Brain microvascular endothelial cell (primary cell): ENCODE measurements at places on chromosomes 2 and 18.

DNA sequence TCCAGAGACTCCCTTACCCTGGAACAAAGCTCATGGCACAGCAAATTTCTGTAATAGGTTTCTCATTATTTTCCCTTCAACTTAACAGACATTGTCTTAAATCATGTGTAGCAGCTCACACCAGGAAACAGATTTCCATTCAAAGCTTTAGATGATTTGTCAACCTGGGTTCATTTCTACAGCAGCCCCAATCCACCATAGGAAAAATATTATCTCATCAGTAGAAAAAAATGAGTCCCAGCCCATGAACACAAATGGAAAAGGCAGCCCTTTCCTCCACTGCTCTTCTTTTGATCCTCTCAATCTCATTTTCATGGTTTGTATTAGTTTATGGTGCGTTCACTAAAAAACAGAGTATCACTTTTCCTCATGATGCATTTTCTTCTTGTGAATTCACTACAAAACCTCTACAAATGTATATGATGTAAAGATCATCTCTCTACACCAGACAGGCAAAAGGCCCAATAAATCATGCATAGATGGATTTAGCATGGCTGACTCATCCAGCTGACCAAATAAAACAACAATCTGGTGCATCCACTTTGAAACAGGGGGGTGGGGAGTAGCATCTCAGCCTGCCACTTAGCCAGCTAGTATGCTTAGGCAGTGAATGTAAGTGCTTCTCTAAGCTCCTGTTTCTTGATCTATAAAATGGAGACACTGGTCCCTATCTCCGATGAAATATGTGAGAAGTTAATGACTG lies 78.6 kb downstream of the SATB2 start:
- peak; percentile 80 for DNase-seq

DNA sequence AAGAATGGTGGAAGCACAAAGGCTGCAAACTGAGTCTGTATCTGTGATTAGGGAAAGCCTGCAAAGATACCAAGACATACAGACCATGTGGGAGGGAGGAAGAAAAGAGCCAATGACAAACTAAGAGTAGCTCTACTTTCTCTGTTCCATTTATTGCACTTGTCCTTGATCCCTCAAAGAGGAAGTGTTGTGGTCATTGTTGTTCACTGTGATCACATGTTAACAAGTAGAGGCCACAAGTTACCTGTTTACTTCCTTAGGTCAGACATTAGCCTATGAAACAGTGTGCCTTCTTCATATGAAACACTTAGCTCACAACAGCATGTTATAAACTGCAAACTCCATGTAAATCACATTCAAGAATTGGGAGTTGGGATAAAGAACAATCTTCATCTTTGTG lies 32.6 kb downstream of the MAP2 start:
- no peak for DNase-seq

DNA sequence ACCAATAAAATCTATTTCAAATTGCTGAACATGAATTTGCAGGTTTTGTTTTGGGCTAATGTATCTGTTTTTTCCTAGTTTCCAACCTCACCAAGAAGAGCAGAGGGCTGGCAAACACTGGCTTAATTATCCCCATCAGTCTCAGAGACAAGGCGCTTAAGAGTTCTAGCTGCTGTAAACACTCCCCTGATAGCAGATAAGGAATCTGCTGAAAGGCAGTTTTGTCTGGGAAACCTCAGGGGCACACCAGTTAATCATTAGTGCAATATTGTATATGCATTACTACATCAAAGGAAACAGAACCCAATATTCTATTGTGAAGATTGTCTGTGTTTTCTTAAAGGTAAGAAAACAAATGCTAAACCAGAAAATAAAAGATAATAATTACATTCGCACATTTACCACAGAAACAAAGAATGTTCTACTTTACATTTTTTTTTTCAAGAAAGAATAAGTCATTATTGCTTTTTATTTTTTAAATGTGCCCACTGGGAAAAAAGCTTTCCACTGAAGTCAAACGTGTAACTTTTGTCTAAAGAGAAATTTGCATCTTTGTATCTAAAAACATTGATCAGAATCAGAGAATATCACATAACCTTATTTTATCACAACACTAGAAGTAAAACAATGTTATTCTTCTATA lies 179.1 kb downstream of the ERBB4 start:
- no peak for DNase-seq

DNA sequence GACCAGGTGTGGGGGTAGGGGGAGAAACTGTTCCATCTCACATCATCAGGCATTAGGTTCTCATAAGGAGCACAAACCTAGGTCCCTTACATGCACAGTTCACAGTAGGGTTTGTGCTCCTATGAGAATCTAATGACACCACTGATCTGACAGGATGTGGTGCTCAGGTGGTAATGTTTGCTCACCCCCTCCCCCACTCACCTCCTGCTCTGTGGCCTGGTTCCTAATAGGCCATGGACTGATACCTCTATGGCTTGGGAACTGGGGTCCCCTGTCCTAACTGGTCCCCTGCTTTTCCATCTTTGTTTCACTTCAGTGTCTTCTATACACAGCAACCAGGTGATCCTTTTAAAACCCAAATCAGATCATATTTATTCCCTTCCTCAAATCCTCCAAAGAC lies 267.8 kb downstream of the TNS1 start:
- DNase-seq, result no peak

- peak; percentile 82 for DNase-seq
Measured at GRCh38 chr2:38702413-38702812, 36.5 kb downstream of the GALM start.

DNA sequence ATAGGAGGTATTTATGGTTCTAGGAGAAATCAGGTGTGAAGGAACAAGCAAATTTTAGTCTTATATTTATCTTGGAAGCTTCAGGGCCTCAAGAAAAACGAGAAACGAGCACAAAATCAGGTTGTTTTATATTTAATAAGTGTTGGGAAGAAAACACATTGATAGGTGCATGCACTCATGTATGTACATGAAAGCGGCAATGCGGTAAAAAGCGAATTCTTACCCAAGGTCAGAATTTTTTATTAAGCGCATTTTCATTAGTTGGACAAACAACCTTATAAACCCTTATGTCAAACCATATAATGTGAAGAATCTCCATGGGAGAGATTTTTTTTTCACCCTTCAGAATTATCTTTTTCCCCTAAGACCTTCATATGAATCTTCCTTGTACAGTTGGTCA lies 25.4 kb downstream of the SLC66A3 start:
- DNase-seq, result no peak

DNA sequence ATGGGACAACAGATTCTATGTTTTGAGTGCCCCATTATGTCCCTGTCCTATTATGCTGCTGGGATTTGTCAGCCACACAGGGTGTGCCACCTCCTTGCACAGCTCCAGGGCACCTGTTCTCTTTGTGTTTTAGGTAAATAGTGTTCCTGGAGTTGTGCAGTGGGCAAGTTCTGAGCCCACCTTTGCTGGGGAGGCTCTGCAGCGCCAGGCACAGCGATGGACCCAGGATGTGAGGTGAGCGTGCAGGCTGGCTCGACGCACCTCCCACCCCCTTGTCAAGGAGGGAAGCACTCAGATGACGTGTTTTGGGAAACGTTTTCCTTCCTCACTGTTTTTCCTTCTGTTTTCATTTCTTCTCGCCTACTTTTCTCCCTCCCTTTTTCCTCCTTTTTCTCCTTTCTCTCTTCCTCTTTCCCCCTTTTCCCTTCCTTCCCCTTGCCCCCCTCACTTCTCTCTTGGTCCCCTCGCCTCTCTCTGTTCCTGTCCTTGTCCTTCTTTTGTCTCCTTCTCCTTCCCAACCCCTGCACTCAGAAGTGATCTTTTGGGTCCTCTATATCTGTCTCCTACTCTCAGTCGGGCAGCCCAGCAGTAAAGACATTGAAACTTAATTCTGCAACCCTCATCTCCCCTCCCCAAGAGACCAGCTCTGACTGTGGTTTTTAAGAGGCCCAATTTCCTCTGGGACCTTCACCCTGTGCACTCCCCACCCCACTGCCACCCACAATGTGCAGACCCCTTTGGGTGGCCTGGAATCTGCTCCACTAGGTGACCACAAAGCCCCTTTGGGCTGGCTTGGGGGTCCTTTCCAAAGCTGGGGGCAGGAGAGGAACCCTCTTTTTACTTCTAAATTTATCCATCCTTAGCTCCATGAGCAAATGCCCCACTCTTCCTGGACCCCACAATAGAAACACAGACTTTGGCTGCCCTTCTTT lies 104.0 kb downstream of the MCFD2 start:
- no peak for DNase-seq

DNA sequence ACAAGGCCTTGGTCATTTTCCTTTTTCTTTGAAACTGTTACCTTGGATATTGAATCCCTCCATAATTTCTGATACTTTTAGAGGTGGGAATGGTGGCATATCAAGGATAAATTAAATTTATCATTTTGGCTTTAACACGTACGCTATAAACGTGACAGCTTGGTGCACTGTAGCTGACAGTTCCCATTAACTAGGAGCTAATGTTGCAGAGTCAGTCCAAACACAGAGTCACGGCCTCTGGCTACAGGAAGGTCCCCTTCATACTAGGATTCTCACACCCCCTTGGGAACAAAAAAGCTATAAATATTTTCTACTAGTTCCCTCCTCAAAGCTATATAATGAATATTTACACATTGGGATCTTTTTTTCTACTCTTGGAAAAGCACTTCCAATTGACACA lies 17.7 kb upstream of the ERBB4 start:
- no peak for DNase-seq

- peak; percentile 73 for DNase-seq
Measured at GRCh38 chr2:46650556-46651001, 171.2 kb downstream of the TMEM247 start.

DNA sequence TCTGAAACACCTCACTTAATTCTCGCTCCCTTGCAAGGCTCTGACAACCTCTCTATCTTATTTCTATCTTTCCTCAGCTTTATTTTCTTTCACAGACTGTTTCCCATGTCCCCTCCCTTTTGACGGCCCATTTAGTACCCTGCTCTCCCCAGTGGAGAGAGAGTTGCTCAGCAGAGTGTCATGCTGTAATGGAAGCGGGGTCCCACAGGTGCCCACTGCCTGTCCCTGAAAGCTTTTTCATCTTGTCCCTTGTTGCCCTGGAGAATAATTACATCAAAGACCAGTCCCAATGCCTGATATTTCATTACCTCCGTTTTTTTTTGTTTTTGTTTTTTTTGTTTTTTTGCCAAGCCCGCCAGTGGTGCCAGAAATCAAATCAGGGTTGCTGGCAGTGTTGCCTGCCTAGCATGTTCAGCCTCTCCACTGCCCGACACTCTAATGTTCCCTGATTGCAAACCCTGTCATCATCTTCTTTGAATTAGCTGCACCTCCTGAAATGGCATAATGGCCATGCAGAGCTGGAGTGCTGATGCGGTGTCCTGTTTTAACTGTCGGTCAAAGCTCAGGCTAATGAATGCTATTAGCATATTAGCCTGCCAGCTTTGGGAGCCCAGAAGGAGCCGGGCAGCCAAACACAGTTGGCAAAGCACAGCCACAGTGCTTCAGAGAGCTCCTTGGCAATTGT lies 71.2 kb upstream of the CAVIN2 start:
- no peak for DNase-seq

DNA sequence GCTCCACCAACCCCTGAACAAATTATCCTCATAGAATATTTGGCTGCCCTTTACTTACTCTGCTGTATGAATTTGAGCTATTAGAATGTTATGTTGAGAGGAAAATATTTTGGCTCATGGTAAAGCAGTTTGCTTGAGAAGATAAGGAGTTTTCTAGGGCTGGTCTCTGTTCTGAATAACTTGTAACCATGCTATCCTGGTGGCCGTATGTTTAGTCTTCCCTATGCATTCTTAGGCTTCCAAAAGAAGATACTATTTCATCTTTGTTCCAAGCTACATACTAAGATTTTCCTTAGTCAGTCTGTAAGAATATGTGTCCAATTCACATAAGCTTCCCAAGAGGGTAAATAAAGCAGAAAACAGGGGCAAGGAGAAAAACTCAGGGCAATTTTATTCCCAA lies 1105.1 kb upstream of the PIK3C3 start:
- DNase-seq, result no peak

GRCh38 chr18:46156124-46156745 lies 52.0 kb downstream of the HAUS1 start:
- DNase-seq, result no peak

DNA sequence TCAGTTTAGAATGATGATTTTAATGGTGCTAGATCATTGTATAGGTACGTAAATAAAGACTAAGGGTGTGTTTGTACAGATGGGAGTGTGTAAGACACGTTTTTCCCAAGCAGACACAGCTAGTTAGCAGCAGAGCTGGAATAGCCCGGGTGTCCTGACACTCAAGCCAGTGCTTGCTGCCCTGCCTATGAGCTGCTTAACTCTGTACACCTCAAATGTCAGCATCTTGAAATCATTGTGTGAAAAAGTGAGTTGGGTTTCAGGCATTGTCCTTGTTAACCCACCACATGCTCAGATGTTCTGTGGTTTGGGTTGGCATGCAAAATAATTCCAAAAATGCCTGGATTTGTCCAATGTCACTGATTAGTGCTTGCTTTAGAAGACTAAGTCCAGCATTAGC lies 13.0 kb upstream of the TET3 start:
- no peak for DNase-seq

GRCh38 chr2:135607561-135607960 lies 76.3 kb downstream of the R3HDM1 start:
- peak; percentile 16 for DNase-seq

GRCh38 chr2:5689750-5690149 lies 2.4 kb upstream of the SOX11 start:
- DNase-seq, result no peak

GRCh38 chr18:63336366-63337099 lies 17.0 kb upstream of the BCL2 start:
- peak; percentile 77 for DNase-seq

DNA sequence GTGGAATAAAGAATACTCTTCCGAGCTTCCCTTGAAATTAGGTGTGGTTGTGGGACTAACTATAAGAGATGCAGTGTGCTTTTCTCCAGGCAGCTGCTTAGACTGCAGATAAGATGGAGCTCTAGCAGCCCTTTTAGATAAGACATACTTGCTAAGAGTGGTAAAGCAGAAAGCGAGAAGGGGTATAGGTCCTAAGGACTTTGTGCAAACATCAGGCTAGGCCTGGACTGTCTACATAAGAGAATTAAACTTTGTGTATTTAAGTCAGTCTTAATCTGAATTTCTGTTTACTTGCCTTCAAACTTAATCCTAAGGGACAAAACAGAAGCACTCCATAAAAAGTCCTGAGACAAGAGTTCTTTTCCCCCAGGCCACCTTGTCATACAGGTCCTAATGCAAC lies 218.9 kb downstream of the RAB3GAP1 start:
- no peak for DNase-seq

DNA sequence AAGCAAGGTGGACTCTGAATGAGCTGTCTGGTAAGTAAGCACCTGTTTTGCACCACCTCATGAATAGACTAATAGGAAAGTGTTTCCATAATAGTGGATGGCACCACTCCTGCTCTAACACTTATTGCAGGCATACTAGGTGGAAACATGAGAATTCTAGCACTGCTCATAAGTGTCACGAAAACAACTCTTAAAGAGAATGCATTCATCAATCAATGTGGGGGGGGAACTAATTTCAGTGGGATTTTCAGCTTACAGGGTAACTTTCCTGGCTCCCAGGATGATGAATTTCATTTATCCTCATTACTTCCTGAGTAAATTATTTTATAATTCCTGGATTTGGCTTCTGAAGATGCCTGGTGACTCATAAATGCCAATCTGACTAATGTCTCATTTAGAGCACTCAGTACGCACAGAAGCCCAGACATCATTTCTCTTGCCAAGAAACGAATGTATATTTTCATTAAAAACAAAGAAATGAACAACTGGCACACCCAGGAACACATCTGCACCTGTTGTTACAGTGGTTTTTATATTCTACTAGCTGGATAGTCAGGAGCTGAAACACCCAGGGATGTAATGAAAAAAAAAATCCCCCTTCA lies 129.6 kb downstream of the PID1 start:
- DNase-seq, result peak; percentile 32
